ENCODE measurements at places on chromosomes 1 and 21. TPM values are rescaled to one million over a fixed set of nuclear protein-coding genes. Genes with fewer than 3 reads are reported as not detected.

Gene AMY1B
- total RNA-seq = not detected

Gene DPH5
- total RNA-seq = 38.1 TPM

Gene SAMSN1
- not detected for total RNA-seq

Gene NCMAP
- not detected for total RNA-seq

DNA sequence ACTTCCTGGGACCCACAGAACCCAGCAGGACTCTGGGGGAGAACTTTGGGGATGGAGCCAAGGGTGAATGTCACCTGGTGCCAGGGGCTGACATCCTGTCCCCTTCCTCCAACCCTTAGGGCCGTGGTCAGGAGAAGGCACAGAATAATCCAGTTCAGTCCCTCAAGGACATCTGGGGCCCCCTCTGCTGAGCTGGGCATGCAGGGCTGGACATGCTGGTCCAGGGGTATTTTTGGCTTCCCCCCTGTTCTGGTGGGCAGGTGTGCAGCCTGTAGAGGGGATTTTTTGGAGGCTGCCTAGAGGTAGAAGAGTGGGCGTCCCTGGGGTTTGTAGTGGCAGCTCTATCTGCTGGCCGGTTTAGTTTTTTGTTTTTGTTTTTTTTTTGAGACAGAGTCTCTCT is 3.4 kb upstream of the CROCC start:
- no peak for DNase-seq

GRCh38 chr1:20320704-20321103 is 30.0 kb downstream of the VWA5B1 start:
- DNase-seq = no peak

GRCh38 chr1:183699616-183700160 is 46.6 kb upstream of the APOBEC4 start:
- DNase-seq = no peak

GRCh38 chr1:63886340-63886739 is 112.5 kb downstream of the ROR1 start:
- no peak for DNase-seq

GRCh38 chr1:227305894-227306626 is 12.2 kb downstream of the CDC42BPA start:
- no peak for DNase-seq

DNA sequence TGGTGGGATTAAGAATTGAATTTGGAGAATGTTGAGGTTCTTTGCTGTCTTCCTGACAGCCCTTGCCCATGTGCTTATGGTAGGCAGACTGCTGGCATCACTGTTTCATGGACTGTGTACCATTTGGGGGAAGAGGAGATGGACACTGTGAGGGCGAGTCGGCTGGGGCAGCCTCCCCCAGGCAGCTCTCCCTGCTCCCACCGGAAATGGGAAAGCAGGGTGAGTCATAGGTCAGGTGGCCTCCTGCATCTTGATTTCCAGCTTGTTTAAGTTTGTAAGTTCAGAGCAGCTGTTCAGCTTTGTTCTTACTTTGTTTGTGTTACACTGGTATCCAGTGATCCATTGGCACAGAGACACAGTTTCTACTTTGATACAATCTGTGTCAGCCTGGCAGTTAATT is 87.2 kb upstream of the CNIH3 start:
- peak; percentile 79 for DNase-seq

DNA sequence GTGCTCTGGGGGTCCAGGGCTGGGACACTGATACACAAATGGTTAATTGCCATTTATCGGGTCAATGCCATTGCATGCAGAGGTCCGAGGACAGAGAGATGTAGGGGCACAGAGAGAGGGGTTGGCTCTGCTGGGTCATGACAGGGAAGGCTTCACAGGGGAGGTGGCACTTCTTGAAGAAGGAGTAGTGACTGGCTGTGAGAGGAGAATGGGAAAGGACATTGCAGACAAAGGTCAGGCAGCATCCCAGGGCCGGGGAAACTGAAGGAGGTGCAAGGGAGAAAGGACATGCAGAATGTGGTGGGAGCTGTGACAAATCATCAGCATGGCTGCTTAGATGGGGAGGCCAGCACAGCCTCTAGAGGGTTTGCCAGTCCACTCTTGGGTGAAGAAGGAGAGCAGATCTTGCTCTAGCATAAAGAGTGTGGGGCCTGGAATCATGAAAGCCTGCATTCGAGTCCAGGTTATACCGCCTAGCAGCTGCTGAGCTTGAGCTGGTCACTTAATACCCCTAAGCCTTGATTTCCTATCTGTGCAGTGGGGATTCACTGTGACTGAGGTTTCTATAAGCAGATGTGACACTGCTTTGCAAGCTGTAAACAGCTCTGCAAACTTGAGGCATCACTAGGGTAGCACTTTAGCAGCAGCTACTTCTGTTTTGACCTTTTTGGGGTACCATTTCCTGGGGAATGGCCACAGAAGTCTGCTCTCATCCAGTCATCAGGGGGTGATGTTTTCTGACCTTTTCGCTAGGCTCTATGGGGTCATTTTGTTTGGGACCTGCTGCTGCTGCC is 59.2 kb upstream of the EPS8L3 start:
- no peak for DNase-seq

DNA sequence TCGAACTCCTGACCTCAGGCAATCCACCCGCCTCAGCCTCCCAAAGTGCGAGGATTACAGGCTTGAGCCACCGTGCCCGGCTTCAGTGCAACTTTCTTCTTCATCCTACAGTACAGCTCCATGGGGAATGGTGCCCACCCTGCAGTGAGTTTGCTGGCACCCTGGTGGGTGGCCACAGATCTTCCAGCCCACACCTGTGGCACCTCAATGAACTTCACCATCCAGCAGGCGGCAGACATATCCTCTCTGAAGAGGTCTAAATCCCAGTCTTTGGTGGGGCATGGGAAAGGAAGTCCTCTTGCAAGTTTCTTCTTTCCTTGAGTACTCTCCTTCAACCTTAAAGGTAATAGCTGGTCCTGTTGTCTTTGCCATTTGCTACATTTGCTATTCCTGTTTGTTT is 18.1 kb upstream of the ZBTB8A start:
- no peak for DNase-seq

Gene S100A7A
- total RNA-seq = not detected

DNA sequence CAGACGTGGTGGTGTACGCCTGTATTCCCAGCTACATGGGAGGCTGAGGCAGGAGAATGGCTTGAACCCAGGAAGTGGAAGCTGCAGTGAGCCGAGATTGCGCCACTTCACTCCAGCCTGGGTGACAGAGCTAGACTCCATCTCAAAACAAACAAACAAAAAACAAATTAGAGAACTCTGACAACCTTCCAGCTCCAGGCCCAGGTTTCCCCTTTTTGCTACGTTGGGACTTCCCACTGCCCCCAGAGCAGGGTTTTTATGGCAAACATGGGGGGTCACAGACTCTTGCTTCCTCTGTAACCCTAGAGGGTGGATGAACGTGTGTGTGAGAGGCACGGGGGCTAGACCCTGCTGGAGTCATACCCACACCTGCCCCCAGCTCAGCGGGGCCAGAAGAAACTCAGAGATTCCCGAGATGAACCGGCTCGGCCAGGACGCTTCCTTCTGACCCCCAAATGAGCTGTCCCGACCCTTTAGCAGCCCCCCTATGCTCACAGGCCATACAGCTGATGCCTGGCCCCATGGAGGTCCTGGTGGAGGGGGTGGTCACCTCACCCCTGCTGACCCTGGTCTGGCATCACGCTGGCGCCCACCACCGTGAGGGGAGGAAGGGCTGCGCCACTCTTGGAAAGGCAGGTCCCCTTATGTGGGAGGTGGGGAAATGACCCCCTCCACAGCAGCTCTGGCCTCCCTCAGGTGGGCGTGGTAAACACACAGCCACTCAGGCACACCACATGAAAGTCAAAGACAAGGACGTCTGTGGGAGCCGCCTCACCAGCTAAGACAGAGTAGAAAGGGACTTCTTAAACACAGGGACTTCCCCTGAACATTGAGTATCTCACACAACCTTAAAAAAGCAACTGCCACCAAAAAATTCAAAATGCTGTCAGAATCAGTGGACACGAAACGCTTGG is 7.1 kb downstream of the GPR157 start:
- DNase-seq = no peak

DNA sequence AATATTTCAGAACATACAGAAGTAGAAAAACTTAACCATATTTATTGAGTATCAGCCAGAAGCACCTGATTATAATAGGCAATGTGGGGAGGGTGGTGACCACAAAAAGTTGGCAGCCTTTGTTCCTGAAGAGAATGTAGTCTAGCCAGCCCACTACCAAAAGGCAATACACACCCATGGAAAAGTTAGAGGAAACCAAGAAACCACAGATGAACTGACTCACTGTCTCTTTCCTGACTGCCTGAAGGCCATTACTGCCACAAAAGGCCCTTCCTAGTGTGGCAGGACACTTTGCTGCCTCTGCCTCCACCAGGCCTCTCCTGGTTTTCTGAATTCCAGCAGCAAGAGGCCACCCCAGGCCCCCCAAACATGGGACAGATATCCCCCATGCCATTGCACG is 14.6 kb upstream of the PROX1 start:
- no peak for DNase-seq

DNA sequence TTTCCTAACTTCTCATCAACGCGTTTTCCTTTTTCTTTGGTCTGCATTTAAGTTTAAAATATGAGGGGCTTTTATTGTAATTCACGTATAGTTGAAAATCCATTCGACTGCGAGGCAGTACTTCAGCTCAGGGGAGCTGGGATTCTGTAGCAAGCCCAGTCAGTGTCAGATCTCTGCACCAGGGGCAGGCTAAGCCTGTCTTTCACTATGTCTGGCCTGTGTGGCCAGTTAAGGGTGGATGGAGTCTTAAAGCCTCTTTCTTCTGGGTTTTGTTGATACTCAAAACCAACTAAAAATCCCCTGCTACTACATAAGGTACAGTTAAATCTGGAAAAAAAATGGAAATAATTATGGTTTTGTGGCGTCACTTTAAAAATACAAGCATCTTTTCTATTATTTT is 124.7 kb downstream of the TYW3 start:
- no peak for DNase-seq

- no peak for DNase-seq
Observed at GRCh38 chr1:14108356-14109275, 408.6 kb downstream of the PRDM2 start.

- DNase-seq = no peak
Observed at GRCh38 chr1:245572709-245573108, 417.9 kb downstream of the KIF26B start.

GRCh38 chr1:16205891-16206546 is 6.4 kb downstream of the ARHGEF19 start:
- no peak for DNase-seq

- peak; percentile 30 for DNase-seq
Observed at GRCh38 chr1:183783767-183784637, 20.9 kb upstream of the RGL1 start.

DNA sequence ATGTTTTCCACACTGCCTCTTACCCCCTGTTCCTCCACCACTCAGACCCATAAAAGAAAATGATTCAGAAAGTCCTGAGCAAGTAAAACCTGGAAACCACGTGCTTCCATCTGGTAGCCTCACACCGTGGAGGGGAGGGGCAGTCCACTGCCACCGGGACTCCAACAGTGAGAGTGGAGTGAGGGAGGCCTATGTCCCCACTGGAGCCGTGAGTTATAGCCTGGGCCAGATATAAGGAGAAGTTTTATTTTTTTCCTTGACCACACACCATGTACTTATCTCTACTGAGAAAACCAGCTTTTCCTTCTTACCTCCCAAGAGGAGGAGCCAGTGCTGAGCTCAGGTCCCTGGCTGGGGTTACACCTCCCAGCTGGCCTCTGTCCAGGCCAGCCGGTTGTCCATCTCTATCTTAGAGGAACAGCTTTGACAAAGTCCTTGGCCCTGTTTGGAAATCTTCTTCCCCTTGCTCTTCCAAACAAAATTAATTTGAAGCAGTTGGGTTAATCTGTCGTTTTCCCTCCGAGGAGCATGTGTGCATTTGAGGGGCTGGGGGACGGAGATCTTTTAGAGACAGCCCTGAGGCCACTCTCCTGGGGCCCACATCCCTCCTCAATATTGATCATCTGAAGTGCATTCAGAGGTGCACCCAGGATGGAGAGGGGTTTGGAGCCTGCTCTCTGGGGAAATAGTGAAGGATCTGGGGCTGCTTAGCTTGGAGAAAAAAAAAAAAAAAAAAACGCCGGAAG is 49.1 kb upstream of the SERBP1 start:
- DNase-seq = no peak

- DNase-seq = no peak
Observed at GRCh38 chr1:168170564-168171508, 7.9 kb upstream of the TIPRL start.

- no peak for DNase-seq
Observed at GRCh38 chr1:58573705-58574591, 3.1 kb downstream of the TACSTD2 start.

DNA sequence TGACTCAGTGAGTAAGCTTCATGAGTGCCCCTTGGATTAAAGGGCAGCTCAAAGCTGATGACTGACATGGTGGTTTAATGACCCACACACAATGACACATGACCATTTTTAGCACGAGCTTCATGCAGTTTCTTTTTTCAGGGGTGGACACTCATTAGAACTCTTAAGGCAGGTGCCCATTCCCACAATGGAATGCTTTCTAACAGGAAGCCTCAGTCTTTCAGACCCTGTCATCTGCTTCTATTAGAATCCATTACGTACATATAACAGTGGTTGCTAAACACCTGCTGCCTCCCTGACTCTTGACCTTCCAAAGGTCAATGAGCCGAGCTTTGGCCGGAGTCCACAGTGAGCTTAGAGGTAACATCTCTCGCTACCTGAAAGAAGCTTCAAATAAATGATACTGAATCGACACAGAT is 27.4 kb downstream of the AKNAD1 start:
- peak; percentile 51 for DNase-seq

- no peak for DNase-seq
Observed at GRCh38 chr1:177871613-177872307, 98.1 kb downstream of the SEC16B start.

Gene TACSTD2
- total RNA-seq = 0.92 TPM

DNA sequence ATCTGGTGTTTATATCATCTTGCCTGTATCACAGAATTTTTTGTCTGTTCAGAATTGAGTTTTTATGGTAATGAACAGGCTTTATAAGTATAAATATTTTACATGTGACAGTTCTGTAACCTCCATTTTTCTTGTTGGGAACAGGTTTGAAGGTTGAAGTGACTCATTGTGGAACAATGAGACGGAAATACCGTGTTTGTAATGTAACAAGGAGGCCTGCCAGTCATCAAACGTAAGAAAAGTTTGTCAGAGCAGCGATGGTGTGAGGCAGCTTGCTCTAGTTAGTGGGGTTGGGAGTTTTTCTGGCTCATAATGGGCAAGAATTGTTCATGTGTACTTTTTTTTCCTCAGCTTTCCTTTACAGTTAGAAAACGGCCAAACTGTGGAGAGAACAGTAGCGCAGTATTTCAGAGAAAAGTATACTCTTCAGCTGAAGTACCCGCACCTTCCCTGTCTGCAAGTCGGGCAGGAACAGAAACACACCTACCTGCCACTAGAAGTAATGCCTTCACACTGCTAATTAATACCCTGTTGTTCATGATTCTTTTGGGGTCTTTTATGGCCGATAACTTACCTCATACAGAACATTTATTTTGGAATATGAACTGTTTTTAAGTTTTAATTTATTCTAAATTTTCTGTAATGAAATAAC is 75.2 kb upstream of the TEKT2 start:
- DNase-seq = no peak

Gene DNAJC6
- total RNA-seq = 17.2 TPM

- no peak for DNase-seq
Observed at GRCh38 chr1:9233241-9233941, 1.2 kb upstream of the H6PD start.
